ENCODE measurements at places on chromosomes 6 and 20. TPM values are rescaled to one million over a fixed set of nuclear protein-coding genes. Genes with fewer than 3 reads are reported as not detected.

Gene STMND1
- total RNA-seq: 0.92 TPM

Gene OOEP
- total RNA-seq: not detected

Gene TOX2
- total RNA-seq: 5.1 TPM

Gene MROH8
- 9.9 TPM for total RNA-seq

Gene CTAGE9
- not detected for total RNA-seq

Data from diencephalon (tissue), 1 donor.